ENCODE measurements at places on chromosomes 16 and 17.

DNA sequence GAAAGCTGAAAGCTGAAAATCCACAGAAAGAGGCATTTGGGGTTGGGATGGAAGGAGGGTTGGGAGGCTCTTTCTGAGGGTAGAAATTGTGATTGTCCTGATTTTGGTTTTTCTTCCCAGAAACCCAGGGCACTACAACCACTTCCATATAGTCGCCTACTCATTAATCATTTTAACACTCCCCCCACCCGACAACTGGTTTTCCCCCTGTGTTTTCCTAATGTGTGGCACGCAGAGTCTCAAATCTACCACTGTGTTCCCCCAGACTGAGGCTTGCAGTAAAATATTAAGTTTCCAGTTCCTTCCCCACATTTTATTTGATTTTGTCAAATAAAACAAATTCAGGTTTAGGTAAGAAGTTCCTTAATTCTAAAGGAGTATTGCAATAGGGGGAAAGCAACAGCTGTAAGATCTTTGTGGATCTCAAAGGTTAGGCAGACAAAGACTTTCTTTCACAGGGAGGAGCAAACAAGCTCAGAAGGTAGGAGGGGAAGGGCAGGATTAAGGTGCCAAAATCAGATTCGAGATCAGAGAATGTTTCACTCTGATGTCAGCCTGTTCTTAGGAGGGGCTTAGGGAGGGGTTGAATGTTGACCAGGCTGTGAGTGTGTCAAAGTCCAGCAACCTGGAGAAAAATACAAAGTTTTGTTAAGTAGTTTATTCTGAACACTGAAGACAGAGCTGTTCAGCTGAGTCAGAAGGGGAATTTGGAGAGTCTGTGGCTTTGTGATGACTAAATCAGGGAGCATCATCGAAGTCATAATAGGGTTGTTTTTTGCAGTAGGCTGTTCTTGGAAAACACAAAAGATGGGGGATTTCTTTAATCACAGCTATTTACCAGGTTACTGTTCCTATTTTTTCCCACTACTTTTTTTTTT, 3.6 kb downstream of the ZNF267 start:
- DNase-seq, result peak; percentile 34

- no peak for DNase-seq
Measured at GRCh38 chr16:81544261-81544660, 99.7 kb downstream of the CMIP start.

DNA sequence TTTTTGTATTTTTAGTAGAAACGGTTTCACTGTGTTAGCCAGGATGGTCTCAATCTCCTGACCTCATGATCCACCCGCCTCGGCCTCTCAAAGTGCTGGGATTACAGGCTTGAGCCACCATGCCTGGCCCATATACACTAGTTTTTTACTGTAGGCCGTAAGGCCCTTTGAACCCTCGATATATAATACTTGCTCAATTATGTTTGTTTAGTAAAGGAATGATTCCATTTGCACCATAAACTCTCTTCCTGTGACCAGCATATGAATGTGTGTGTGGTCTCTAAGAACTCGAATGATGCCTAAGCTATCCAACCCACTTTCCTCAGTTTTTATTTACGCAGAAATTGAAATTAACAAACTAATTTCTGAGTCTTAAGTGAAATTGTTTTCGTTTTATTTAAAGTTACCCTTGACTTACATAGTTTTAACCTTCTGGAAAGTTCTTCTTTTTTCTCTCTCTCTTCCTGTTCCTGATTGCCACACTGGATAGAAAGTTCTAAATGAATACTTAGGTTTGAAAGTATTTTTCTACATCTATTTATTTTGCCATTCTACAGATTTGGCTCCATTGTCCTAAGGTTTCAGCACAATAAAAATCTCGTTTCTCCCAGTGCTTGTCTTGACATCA, 37.9 kb downstream of the PIGL start:
- DNase-seq, result no peak

DNA sequence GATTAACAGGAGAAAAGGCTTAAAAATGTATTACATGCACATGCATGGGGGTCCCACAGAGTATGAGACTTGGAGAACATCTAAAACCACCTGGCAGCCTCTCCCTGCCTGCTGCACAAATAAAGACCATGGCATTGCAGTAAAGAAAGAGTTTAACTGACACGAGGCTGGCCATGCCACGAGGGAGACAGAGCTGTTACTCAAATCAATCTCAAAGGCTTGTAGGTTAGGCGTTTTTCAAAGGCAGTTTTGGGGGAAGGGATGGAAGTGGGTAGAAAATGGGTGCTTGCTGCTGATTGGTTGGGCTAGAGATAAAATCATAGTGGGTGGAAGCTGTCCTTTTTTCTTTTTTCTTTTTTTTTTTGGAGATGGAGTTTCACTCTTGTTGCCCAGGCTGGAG, 17.3 kb upstream of the PSMD7 start:
- DNase-seq, result no peak

GRCh38 chr17:38809828-38810227, 10.5 kb upstream of the PIP4K2B start:
- no peak for DNase-seq

- peak; percentile 61 for DNase-seq
Measured at GRCh38 chr16:88527186-88527936, 42.8 kb upstream of the ZC3H18 start.

GRCh38 chr17:42163113-42163512, 8.3 kb upstream of the RAB5C start:
- DNase-seq, result no peak

GRCh38 chr16:22418826-22419225, 44.4 kb upstream of the CDR2 start:
- no peak for DNase-seq

DNA sequence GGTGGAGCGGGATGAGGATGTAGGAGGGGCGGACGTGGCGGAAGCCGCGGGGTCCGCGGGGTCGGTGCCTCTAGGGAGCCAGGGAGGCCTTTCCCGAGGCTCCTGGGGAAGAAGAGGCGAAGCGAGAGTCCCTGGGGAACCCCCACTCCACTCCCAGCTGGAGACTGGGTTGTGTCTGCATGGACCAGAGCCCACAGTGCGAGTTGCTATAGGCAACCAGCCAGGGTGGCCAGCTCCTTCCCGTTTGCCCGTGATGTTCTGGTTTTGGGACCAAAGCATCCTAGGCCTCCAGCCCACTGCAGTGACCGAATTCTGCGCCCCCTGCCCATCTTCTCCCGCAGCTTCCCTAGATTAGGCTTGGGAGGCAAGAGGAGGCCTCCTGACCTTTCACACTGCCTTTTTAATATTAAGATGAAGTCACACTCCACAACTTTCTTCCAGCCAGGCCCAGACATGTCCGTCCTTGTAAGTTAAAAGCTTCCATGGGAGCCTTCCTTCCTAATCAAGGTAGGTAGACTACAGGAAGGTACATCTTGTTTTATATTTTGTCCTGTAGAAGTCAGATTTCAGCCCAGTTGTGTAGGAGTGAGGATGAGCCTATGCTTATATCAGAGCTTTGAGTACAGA, 469 bp downstream of the AMZ2 start:
- DNase-seq, result no peak

GRCh38 chr17:3979290-3979611, 15.0 kb upstream of the ATP2A3 start:
- DNase-seq, result no peak

- DNase-seq, result no peak
Measured at GRCh38 chr16:66229651-66230050, 136.8 kb upstream of the CDH5 start.

DNA sequence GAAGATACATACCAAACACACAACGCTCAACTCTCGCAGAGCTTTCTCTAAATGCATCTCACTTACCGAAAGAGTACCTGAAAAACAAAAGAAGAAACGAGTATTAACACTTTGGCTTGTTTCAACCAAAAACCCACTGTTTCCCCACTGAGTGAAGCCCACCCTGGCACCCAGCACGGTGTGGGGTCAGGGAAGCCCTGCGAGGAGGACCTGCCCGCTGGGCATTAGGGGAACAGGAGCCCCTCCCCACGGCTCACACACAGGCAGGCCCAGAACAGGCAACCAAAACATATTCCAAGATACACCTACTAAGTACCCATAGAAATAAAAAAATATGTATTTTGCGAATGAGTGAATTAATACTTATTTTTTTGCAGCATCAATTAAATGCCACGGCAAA, 36.6 kb downstream of the LMF1 start:
- peak; percentile 6 for DNase-seq

DNA sequence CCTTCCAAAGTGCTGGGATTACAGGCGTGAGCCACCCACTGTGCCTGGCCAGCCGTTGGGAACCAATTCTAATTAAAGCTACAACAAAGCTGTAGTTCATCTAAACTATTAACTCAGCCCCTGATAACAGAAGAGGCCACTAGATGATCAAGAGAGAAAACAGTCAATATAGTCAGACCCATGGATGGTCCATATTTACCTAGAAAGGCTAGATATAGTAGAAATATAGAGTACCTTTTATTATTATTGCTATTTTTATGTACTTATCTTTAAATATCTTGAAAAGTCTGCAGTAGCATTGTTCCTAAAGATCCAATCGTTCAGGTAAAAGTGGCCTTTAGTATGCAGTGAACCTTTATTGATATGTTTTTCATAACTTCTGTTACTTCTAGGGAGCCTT, 43.2 kb downstream of the RNF213 start:
- DNase-seq, result no peak

DNA sequence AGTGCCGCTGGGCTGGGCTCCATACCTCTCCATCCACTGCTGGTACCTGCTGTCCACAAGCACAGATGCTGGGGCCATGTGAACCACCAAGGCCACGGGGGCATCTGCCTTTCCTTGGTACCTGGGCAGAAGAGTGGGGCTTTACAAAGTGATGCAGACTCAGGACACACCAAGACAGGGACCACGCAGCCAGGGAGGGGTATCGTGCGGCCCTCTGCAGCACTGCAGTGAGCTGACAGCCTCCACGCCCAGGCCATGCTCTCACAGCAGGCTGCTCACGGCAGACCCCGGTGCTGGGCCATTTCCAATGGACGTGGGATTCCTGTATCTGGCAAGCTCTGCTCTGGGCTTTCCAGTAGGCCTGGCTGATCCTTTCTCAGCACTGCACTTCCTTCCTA, 14.4 kb downstream of the ELAC2 start:
- DNase-seq, result no peak

GRCh38 chr17:28693869-28694268, 17.8 kb downstream of the PROCA1 start:
- no peak for DNase-seq

DNA sequence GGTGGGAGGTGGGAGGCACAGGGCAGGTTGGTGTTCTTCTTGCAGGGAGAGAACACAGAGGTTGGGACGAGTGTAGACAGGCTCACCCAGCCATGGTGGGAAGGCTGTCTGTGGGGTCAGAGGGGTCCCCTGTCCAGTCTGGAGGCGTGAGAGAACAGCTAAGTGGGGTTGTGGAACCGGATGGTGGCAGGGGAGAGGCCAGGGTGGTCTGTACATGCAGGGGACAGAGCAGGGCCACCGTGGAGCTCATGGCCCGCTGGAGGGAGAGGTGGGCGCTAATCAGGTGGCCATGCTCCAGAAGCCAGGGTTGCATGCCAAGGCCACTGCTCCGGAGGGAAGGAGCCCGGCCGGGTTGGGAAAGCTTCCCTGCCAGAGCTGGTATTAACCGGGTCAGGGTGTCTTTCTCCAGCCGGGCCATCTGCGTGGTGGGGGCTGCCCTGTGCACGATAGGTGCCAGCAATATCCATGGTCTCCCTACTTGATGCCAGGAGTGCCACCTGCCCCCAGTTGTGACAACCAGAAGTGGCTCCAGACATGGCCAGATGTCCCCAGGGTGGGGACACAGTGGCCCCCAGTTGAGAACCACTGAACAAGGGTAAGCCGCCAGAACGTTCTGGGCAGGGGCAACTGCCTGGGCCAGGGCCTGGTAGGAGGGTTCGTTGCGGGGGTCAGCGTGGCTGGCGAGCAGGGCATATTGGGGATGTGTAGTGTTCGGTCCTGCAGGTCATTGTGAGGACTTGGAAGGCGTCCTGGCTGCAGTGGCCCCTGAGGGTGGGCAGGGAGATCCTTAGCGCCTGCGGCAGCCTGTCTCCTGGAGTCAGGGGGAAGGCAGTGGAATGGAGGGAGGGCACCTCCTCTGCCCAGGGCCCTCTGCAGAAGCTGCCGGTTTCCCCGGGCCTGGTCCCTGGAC, 5.1 kb downstream of the SNN start:
- no peak for DNase-seq

DNA sequence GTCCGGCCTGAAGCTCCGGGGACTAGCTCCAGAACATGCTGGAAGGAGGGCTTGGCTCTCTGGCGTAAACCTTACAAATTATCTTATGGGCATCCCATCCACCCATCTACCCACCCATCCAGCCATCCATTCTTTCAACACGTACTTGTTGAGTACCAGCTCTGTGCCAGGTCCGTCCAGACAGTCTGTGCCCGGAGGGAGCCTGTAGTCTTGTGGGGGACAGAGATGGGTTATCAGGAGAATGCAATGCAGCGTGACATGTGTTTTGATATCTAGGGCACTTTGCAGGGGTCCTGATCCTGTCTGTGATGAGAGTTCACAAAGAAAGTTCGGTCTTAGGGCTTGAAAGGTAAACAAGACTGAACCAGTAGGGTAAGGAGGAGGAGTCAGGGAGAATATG, 4.1 kb upstream of the SLC13A2 start:
- no peak for DNase-seq

DNA sequence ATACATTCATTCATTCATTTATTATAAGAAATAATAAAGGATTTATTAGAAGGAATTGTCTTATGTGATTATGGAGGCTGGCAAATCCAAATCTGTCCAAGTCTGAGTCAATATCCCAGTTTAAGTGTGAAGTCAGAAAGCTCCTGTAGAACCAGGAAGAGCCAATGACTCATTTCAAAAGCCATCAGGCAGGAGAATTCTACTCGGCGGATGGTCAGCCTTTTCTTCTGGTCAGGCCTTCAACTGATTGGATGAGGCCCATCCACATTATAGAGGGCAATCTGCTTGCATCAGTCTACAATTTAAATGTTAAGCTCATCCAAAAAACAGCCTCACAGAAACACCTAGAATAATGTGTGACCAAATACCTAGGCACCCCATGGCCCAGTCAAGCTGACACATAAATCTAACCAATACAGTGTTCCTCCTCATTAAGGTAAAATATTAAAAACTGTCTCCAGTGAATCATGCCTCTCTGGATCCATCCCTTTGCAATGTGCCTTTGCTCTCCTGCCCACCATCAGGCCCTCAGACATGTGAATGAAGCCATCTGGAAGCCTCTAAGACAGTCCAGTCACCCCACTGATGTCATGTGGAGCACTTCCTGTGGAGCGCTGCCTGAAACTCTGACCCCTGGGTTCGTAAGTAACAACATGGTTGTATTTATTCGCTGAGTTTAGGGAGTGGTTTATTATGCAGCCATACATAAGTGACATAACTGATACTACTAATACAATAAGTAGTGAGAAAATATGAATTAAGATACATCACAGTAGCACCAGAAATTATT, 69.2 kb upstream of the WSB1 start:
- no peak for DNase-seq

- peak; percentile 28 for DNase-seq
Measured at GRCh38 chr16:27430923-27431484, 29.0 kb downstream of the IL21R start.

Measured in CD8-positive, alpha-beta memory T cell (primary cell).